Mucosa of gallbladder (tissue), 1 donor: ENCODE measurements at places on chromosomes 13 and 19.

- peak; percentile 50 for DNase-seq
Observed at GRCh38 chr13:84684048-84684662, 801.9 kb upstream of the SLITRK1 start.

DNA sequence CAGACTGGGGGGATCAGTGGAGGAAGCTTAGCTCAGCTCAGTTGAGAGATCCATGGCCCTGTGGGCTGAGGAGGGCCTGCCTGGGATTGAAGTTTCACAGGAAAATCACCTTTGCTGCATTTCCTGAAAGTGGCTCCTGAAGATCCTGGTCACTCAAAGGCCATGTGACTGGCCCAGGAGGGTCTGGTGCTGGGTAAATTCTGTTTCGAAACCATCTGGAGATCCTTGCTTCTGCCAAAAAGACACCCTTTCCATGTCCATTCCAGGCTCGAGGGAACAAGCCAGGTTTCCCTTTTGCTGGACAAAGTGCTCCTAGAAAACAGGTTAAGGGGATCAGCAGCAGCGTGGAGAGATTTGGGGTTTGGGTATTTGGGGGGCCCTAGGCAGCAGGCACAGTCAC is 293.3 kb downstream of the ZNF536 start:
- no peak for DNase-seq

DNA sequence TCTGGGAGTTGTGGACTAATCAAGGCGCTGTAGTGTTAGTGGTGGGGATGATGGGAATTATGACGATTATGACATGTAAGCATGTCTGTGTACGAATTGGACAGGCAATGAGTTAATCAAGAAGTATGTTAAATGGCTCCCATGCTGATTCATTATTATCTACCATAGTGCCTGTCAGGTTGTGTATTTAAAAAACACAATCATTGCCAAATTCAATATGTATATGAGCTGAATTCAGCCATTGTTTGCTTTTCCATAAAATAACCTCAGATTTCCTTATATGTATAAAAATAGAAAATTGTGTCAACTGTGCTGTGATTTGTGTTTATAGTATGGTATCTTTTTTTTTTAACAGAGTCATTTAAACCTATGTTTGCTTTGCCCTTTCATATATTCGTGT is 37.1 kb downstream of the PCCA start:
- DNase-seq: no peak

DNA sequence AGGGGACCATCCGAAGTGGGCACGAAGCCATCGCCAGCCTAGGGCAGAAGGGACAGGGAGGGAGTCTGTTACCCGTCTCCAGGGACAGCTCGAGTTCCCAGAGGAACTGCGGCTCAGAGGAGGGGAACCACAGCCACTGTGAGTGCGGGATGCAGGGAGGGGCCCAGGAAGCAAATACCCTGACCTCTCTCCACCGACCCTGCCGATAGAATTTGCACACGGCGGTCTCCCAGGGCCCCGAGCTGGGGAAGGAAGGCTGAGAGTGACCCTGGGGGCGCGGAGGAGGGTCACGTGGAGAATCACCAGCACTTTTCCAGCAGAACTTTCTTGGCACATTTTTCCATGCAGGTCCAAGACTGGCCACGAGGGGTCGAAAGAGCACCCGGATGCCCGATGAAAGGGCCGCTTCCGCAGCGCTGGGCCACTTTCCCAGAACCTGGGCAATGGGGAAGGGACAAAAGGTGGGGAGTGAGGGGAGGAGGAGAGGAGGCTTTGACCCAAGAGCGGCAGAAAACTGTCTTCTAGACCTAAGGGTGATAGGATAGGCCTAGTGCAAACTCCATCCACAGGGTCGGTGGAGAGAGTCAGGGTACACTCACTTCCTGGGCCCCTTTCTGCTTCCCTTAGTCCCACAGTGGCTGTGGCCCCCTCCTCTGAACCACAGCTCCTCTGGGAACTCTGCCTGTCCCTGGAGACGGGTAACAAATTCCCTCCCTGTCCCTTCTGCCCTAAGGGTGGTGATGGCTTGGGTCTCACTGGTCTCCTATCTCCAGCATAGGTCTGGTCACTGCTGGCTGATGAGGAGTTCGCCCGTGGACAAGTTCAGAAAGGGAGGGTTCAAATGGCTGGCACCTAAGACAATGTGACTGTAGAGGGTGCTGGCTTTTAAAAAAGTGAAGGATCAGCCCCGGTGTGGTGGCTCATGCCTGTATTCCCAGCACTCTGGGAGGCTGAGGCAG is 5.3 kb upstream of the GPR4 start:
- DNase-seq: peak; percentile 78

DNA sequence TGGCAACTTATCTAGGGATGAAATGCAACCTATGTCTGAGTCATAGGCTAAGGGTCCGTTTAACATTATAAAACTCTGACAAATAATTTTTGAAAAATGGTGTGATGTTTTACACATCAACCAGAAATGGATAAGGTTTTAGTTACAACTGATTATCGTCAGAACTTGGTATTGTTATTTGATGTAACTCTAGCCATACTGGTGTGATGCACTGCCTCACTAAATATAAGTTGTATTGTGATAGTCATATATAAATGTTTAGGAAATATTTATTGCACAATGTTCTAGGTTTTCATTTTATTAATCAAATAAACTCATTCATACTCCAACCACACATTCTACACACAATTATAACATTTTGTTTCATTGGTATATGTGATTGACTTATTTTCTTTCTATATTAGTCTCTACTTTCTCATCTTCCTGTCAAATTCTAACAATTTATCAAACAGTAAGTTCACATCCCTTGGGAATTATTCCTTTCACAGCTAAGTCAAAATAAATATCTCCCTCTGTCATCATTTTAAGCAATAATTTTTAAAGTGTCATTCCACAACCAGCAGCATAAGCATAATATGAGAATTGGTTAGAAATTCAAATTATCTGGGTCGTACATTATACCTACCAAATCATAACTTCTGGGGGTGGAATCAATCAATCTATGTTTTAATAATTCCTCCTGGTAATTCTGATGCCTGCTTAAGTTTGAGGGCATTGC is 873.9 kb downstream of the SLITRK1 start:
- no peak for DNase-seq

- no peak for DNase-seq
Observed at GRCh38 chr13:74755065-74755464, 620.9 kb upstream of the KLF12 start.

- DNase-seq: no peak
Observed at GRCh38 chr19:47019431-47020041, at the start of gene NPAS1. Gene NPAS1, plus strand, starts transcription at chr19:47019837. Its CDS starts 1,211 bp downstream, at chr19:47021048.

DNA sequence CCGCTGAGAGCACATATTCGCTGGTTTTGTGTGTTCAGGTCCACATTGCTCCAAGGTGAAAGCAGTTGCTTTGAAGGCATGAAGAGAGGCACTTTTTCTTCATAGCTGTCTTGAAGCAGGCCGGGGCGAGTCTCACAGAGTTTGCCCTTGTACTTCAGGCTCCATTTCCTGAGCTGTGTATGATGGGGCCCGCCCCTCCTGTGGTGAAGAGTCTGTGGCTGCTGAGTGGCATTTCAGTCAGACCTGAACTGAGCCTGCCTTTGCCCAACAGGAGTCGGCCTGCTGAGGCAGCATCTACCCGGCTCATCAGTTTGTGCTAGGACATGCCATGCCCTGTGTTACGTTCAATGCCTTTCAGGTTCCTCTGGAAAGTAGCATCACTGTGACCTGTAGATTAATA is 44.4 kb upstream of the C1QTNF9 start:
- no peak for DNase-seq

DNA sequence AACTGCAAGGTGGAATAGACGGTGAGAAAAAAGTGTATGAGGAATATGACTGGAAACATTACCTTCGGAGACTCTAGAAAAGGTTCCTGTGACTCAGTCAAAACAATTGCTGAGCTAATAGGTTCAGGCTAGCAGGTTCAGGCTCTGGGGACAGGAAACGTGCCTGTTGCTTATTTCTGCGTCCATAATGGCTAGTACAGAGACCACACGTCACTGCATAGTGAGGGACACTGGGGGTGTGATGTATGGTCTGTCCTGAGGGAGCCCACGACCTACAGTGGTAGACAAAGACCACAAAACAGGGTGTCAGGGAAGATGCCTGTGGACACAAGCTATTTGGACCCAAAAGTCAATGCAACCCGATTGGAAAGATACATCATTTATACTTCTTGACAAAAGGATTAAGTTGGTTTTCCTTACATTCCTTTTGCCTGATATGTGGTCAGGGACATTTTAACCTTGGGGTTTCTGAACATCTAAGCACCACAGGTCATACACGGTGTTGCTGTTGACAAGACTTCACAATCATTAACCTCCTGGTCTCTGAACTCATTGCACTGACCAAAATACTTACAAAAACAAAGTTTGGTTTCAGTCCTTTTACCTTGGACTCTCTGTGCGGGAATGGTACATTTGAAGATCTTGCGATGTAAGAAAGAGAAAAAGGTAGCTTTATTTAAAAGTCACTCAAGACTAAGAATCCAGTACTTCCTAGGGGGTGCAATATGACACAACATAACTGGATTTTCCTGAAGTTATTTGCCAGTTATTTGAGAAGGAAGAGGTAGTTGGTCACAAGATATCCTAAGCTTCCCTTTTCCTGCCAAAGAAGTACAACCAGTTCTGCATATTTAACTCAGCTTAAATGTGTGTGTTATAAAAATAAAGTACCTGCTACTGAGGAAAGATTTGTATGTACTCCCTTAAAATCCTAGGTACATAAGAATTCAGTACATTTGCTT is 20.0 kb downstream of the CRYL1 start:
- DNase-seq: no peak

DNA sequence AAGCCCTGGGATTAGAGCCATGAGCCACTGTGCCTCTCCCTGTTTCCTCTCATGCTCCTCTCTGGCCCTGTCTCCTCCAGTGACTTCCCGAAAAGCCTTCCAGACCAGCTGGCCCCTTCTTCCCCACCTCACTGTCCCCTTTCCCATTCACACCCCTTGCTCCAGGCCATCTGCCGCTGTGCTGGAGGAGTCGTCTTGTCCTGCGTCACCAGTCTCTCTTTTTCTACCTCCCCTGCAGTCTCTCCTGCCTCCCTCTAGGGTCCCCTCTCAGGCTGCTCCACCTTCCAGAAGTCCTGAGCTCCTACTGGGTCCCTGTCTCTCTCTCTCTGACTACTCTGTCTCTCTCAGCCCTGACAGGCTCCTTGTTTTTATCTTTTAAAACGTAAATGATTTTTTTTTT is 5.3 kb upstream of the FFAR1 start:
- no peak for DNase-seq

- DNase-seq: no peak
Observed at GRCh38 chr13:32537580-32538142, 934 bp downstream of the N4BP2L2 start.

DNA sequence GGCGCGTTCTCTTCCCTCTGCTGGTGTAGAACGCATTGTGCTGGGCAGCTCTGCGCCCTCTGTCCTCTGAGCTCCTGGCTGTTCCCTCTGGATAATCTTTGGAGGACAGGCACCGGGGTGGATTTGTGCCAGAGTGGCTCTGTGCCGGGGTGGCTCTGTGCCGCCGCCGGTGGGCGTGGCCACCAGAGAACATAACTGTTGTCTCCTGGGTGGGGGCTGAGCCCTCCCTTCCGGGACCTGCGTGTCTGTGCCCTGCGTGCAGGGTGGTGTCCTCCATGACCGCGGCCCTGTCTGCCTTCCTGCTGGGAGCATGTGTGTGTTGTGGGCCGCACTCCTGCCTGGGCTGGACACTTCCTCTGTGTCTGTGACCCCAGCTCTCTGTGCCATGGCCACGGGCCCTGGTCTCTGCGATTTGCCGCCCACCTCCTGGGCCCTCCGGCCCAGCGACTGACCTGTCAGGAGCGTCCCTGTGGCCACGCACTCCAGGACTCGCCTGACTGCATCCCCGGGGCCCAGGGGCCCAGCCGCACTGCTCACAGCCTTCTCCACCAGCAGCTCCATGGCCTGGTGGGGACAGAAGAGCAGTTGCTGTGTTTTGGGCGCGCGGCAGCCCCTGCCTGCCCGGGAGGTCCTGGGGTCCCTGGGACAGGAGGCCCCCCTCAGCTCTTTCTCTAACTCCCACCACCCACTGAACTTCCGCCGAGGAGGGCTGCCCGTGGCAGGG is 22.4 kb upstream of the MATK start:
- DNase-seq: no peak

GRCh38 chr19:15971224-15971780 is 22.5 kb downstream of the OR10H4 start:
- DNase-seq: no peak

DNA sequence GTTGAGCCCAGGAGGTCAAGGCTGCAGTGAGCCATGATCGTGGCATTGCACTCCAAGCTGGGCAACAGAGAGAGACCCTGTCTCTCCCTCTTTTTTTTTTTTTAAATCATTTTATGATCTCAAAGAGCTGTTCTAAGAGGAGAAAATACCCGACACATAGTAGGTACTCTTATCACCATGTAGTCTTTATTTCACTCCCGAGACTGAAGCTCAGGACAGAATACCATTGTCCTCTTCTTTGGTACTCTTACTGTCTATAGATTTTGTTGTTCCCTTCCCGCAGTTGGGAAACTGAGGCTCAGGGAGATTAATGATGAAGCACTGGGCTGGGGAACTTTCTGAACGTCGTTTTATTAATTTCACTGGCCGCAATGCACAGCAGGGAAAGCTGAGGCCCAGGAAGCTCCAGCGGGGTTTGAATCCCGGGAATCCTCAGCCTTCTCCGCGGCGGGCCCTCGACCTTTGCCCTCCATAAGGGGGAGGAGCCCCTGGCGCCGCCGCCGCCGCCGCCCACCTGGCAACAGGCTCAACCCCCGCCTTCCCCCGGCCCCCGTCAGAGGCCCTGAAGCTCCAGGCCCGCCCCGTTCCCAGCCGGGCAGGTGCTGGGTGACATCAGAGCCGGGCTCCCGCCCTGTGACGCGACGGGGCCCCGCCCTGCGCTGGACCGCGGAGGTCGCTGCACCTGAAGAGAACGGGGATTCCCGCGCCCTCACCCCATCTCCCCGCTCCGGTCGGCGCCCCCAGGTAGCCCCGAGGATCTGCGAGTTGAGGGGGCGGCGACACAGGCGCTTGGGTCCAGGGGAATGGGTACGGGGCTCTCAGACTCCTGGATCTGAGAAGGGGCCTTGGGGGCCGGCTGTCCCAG is 1.6 kb downstream of the MYH14 start:
- DNase-seq: peak; percentile 83

DNA sequence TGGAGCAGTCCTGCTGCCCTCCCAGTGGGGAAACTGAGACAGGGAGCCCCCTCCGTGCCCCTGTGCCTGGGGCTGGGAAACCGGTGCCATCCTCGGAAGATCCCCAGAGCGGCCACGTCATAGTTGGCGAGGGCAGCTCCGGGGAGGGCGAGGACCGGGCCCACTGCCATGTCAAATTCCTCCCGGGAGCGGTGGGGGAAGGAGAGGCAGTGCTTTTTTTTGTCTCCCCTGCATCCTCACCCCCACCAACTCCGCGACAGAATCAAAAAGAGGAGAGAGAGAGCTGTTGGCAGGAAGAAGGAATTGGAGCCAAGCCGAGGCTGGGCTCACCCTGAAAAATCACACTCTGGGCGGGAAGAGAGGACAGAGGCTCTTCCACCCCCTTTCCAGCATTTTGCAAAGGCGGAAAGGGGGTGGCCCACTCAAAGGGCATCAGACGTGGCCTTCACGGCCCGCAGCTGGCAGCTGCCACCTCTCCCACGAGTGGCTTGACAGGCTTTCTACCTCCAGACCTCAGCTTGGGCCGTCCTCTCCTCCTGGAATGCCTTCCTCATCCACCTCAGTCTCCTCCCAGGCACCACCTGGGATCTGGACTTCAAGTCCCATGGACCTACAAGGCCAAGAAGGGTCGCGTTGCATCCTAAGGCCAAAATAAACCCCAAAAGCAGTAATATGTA is 19.6 kb upstream of the NFIC start:
- peak; percentile 79 for DNase-seq
